Right hindlimb (tissue), 1 donor: ENCODE measurements at places on chromosomes 2 and 18.

GRCh38 chr2:72080286-72081145 is 67.1 kb downstream of the CYP26B1 start:
- DNase-seq = no peak

DNA sequence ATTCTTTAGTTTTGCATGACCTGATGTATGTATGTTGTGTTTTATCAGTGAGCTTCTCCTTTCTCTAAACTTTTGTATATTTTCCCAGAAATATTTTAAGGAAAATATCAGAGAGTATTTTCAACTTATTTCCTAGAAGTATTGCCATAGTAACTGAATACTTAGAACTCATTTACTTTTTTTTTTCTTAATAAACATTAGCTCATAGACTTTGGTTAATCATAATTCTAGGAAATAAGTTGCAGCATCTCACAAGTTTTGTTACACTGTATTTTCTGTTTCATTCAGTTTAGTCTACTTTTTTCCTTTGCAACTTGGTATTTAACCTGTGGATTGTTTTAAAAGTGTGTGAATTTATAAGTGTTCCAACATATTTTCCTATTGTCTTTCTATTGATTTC is 27.5 kb downstream of the SMCHD1 start:
- no peak for DNase-seq

DNA sequence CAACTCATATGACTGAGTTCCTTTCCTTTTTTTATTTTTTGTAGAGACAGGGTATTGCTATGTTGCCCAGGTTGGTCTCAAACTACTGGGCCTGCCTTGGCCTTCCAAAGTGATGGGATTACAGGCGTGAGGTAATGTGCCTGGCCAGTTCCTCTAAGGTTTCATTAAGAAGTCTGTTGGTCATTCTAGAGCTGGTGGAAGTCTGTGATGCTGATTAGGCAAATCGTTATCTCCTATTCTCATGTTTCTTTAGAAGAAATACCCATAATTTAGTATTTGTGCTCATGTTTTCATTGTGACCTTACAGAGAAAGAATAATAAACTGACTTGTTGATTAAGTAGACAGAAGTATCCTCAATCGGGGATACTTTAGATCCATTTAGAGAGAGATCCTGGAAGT is 106.1 kb upstream of the SP3 start:
- no peak for DNase-seq

DNA sequence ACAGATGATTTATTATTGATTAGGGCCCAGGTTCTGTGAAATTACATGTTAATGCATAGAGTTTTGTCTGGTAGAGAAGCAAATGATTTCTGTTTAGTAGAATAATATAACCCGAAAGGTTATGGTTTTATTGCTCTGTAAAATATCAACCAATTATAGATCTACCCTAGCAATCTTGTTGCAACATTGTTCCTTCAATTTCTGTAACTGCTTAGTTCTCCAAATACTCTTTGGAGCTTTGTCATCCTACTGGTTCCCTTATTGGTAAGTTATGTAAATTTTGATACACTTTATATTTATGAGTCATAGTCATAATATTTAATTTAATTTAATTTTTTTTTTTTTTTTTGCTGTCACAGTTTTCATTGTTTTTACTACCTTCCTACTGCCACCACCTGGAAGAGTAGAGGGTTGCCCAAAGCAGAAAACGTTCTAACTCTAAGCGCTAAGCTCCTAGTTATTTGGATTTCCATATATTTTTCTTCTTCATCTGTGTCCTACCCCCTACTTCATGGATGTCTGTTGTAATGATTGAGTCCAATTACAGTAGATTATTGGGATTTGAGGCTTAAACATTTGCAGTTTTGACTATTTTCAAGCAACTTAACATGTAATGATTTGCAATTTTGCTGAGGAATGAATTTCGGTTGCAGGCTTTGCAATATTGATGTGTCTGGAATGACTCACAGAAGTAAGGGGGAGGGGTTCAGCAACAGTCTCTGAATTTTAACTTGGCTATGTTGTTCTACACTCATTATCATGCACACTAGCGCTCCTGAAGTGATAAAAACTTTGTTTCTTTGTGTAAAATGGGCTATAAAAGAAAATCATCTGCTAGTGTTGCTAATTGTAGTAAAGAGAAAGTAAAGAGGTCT is 51.1 kb downstream of the NABP1 start:
- no peak for DNase-seq

- DNase-seq = no peak
Measured at GRCh38 chr2:177117755-177118154, 94.8 kb upstream of the HNRNPA3 start.
